ENCODE measurements at places on chromosomes 1 and 21.

- no peak for DNase-seq
Observed at GRCh38 chr1:167710836-167711235, 10.9 kb upstream of the MPZL1 start.

DNA sequence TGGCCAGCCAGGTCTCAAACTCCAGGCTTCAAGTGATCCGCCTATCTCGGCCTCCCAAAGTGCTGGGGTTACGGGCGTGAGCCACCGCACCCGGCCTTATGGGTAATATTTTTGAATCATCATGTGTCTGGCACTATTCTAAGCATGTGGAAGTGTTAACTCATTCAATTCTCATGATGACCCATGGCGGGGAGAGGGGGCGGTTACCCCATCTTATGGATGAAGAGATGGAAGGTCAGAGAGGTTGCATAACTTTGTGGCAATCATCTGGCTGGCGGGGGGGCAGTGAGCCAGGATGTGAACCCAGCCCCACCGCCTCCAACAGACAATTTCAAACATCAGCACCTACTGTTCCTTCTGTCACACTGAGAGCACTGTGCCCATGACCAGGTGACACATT, 11.5 kb upstream of the TAS1R2 start:
- DNase-seq, result no peak

- no peak for DNase-seq
Observed at GRCh38 chr1:32286763-32287162, 5.1 kb upstream of the HDAC1 start.

DNA sequence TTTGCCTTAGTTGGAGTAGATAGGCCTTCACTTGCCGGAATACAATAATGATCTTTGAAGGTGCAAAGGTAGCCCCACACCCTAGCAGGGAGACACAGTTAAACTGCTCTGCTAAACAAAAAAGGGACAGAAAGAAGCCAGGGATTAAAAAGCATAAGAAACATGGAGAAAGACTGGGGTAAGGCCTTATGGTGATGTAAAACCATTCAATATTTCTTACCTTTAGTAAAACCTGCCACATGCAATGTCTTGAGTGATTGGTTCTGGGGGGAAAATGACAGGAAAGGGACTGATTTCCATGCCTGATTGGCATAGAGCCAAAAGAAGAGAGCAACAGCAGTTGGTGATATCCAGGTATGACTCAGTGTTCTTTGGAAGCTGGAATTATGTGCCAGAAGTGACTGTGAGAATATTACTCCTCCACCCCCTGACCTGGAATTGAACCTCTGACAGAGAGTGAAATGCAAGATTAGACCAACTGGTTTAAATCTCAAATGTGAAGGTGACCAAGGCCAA, 8.1 kb downstream of the DNASE2B start:
- DNase-seq, result no peak

DNA sequence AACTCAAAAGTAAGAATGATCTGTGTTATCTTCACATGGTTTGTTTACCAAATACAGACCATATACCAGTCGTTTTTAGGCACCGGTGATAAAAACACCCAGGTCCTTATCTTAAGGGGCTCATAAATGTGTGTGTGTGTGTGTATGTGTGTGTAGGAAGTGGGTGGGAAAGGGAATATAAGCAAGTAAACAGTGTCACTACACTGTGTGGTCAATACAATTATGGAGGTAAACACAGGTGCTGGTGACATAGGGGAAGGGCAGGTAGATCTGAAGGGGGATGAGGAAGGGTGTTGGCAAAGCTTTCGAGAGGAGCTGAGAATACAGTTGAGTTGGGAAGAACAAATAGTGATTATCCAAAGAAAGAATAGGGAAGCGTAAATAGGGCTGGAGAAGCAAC, 19.1 kb upstream of the MRPS6 start:
- no peak for DNase-seq

DNA sequence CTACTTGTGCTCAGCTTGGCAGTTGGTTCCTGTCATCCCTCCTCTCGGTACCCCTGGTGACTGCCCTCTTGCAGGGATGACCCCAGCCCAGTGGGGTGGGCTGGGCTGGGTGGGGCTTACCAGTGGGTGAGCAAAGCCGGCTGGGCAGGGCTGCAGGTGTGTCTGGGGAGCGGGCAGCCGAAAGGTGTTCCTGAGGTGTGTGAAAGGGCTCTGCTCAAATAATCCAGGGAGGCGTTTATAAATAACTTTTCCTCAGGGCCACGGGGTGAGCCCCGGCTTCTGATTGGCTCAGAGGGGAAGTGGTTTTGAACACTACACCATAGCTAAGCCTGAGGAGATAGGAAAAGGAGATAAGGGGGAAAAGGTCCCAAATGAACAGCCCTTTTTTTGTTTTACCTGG, at the start of gene SLC26A9:
TSS of gene SLC26A9 (minus strand) at position 212 of the 400 bp plus-strand sequence. CDS start 7,636 bp downstream, outside the sequence.
- DNase-seq, result no peak

GRCh38 chr1:236143104-236143948, 987 bp downstream of the GPR137B start:
- DNase-seq, result peak; percentile 36

- DNase-seq, result no peak
Observed at GRCh38 chr1:226481133-226481532, 67.4 kb upstream of the STUM start.

- DNase-seq, result no peak
Observed at GRCh38 chr1:39681999-39682398, 9.2 kb downstream of the HPCAL4 start.

- no peak for DNase-seq
Observed at GRCh38 chr1:210407887-210408252, 79.2 kb downstream of the HHAT start.

DNA sequence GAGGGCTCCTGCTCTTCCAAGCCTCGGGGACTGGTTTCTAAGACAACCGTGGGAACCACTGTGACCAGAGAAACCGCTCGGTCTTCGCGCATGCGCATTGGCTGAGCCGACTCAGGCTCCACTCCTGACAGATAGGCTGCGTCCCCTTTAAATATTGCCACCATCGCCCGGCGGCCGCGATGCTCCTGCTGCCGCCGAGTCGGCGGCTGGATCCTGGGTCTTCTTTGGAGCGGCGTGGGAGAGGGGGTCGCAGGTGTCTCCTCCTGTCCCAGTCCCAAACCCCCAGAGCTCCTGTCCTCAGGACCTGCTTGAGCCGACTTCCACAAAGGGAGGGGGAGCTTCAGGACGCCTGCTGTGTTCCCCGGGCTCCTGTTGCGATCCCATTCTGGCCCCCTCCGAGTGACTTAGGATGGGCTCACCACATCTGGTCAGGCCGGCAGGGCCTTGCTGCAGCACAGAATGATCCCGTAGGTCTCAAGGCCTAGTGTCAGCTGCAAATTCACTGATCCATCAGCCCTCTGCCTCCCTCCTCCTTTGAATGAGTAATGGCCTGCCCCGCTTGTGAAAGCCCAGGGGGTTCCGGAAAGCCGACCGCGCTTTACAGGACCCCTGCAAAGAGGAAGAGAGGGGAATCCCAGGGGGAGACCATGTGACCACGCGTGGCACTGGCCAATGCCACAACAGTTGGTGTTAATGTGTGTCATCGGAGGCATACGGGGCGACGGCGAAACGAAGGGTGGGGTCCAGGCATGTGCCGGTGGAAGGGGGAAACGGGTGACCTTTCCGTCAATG, 683.2 kb upstream of the TPTE start:
- DNase-seq, result no peak

DNA sequence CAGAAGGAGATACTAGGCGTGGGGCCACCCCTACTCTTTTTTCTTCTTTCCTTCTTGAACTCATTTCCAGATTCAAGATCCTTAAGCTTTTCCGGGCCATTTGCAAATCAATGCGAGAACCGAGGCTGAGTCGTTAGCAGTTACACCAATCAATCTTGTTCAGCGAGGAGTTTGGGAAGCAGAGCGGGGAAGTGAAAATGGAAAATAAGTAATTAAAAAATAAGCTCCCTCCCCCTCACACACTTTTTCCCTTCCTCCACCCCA, 1.7 kb upstream of the NEGR1 start:
- no peak for DNase-seq

DNA sequence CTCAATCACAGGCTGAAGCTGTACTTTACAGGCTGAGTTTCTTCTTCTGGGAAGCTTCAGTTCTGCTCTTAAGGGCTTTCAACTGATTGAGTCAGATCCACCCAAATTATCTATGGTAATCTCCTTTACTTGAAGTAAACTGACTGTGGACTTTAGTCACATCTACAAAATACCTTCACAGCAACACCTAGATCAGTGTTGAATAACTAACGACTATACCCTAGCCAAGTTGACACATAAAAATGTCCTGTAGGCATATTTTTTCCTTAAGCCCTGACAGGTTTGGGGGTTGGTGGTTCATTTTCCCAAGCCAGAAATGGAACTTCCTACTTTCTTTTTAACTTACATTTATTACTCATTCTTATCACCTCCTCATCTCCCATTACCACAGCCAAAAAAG, 42.9 kb upstream of the PRKACB start:
- DNase-seq, result no peak

DNA sequence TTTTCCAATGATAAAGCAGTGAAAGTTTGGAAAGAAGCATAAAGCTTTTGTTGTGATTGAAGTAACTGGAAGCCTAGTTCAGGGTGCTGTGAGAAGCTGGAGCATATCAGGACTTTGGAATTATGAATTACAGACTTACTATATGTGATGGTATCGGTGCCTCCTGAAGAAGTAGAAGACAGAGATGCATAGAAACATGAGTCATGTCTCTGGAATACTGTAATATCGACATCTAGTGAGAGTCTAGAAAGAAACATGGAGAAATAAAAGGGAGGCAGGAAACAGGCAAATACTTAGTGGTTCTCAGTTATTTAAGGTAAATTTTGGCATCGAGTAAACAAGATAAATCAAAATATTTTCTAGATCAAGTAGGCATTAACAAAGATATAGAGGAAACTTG, 103.0 kb downstream of the CAMTA1 start:
- DNase-seq, result no peak

DNA sequence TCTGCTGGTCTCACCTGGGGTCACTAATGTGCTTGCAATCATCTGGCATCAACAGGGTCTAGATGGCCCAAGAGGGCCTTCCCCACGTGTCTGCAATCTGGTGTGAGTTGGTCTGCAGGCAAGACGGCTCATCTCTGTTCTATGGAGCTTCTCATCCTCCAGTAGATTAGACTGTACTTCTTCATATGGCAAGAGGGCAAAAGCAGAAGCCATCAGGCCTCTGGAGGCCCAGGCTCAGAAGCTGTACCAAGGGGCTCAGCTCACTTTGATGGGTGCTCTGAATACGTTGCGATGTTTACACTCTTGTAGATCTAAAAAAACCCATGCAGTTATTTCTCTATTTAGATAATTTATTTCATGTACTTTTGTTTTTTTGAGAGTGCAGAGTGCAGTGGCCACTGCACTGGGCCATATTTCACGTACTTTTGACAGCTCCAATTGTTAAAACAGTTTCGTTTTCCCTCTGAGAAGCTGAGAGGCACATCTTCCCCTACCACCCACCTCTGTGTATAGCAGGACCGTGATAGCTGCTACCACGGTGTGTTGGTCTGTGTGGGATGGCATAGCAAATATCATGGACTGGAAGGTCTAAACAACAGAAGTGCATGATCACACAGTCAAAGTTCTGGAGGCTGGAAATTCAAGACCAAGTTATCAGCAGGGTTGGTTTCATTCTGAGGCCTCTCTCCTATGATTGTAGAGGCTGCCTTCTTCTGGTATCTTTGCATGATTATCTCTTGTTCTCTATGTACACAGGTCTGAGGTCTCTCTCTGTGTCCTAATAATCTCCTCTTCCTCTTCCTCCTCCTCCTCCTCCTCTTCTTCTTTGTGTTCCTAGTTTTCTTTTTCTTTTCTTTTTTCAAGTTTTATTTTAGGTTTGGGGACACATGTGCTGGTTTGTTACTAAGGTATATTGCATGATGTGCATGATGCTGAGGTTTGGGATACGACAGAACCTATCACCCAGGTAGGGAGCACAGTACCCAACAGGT, 17.0 kb downstream of the CITED4 start:
- no peak for DNase-seq

DNA sequence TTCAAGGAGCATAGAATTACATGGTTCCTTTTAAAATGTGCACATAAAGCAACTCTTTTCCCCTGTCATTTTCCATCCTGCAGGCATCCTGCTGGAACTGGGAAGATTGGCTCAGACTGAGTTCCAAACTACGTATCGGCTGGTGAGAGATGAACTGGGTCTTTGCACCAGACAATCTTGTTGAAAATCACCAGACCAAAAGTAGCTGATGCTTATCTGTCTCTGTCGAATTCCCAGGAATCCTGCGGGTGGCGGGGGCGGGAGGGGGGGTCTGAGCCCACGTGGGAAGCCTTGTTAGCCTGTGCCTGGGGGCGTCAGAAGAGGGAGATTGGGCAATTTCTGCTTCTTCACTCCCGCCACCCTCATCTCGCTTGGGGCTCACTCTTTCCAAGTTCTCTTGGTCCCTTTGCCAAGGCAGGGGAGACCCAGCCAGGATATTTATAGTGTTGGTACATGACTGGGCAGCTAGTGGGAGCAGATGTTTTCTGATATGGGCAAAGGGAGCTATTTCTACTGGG, 90.1 kb upstream of the SLC25A33 start:
- no peak for DNase-seq

- no peak for DNase-seq
Observed at GRCh38 chr21:38349111-38349746, 92.4 kb downstream of the KCNJ15 start.

GRCh38 chr1:9345471-9345870, 52.8 kb downstream of the SPSB1 start:
- no peak for DNase-seq

GRCh38 chr1:61124696-61125095, 42.3 kb downstream of the NFIA start:
- peak; percentile 77 for DNase-seq

- DNase-seq, result peak; percentile 69
Observed at GRCh38 chr1:34984793-34985608, at the start of gene TMEM35B. Gene TMEM35B (minus strand): TSS chr1:34985347. CDS start chr1:34985305, 42 bp downstream.

- no peak for DNase-seq
Observed at GRCh38 chr1:100717218-100717617, 2.3 kb upstream of the VCAM1 start.

- DNase-seq, result no peak
Observed at GRCh38 chr1:154405747-154406571, 816 bp downstream of the IL6R start.

- no peak for DNase-seq
Observed at GRCh38 chr1:46682064-46682463, 10.4 kb downstream of the TEX38 start.

GRCh38 chr1:99808391-99809115, 41.6 kb upstream of the AGL start:
- peak; percentile 85 for DNase-seq

- DNase-seq, result no peak
Observed at GRCh38 chr1:183909672-183910071, 104.8 kb downstream of the RGL1 start.

GRCh38 chr1:240909701-240910457, 297.9 kb upstream of the GREM2 start:
- no peak for DNase-seq

- no peak for DNase-seq
Observed at GRCh38 chr1:159088546-159089183, 12.1 kb upstream of the AIM2 start.

GRCh38 chr1:226520640-226521355, 27.8 kb upstream of the STUM start:
- DNase-seq, result no peak

GRCh38 chr21:42300045-42300583, 15.1 kb downstream of the TFF3 start:
- DNase-seq, result no peak

Measured in cerebellar cortex (tissue), 1 donor.